Right renal cortex interstitium (tissue), 3 donors: ENCODE measurements at places on chromosomes 3 and 15. TPM values are rescaled to one million over a fixed set of nuclear protein-coding genes. Genes with fewer than 3 reads are reported as not detected.

Gene GREM1
- polyA plus RNA-seq, result 0.12 TPM

GRCh38 chr3:106560451-106560966, 691.7 kb upstream of the CBLB start:
- no peak for DNase-seq

- DNase-seq, result no peak
Observed at GRCh38 chr15:96336596-96337364, 6.3 kb downstream of the NR2F2 start.

GRCh38 chr15:90097475-90097874, 4.8 kb downstream of the IDH2 start:
- DNase-seq, result no peak

- DNase-seq, result no peak
Observed at GRCh38 chr3:154011036-154011435, 110.2 kb upstream of the ARHGEF26 start.

Gene THAP10
- polyA plus RNA-seq, result 9.4 TPM

DNA sequence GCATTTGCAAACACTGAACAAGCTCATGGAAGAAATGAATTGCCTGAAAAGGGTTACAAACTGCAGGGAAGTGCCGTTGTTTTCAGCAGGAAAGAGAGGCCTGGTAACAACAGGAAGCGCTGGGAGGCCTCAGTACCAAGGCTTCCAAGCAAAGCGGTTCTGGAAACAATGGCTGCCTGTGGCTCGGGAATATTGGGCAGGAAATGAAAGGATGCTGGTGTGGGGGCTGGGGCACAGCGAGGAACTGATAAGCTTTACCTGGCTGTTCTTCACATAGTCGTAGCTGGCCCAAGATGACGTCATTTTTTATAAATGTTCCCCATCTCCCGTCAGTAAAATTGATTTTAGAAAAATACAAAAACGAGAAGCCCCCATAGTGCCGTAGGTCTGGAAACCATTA, 55.9 kb downstream of the ARHGAP31 start:
- DNase-seq, result no peak

Gene MUC4
- polyA plus RNA-seq, result 0.97 TPM

DNA sequence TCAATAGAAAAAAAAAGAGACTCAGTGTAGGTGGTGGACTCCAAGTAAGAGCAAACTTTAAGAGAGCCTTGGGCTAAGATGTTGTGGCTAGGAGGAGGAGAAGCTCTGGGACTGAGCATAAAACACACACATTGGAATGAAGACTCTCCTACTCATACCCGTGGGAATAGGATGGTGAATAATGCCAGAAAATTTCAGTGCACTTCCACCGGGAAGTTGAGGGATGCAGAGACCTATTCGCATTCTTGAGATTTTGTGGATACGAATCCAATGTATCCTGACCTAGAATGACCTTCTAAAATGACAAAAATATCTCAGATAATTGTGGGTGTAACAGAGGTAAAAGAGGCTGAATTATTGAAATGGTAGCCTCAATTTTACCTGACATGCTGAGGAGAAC, 388.7 kb upstream of the SGO1 start:
- no peak for DNase-seq

DNA sequence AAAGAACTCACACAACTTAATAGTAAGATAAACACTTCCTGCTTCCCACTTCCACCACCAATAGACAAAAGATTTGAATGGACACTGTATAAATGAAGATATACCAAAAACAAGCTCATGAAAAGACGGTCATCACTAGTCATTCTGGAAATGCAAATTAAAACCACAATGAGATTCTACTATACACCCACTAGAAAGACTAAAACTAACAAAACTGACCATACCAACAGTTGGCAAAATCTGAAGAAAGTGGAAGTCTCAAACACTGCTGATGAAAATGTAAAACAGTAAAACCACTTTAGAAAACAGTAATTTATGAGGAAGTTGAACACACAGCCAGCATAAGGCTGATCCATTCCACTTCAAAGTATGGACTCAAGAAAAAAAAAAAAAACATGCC, 35.6 kb upstream of the CD96 start:
- no peak for DNase-seq

DNA sequence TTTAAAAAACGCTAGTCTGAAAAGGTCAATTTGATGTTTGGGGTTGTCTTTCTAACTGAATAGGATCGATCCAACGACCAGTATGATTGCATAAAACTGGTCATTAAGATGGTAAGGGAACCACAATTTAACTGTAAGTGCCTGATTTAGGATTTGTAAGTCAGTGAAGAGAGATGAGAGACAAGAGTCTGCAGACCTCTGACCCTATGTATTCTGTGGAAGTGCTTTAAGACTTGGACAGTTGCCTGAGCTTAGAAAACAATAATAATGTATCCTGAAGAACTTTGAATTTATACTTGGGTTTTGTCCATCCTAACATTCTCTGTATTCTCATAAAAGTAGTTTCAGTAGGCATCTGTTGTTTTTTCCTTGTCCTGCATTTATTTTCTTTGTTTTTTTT, 221.4 kb upstream of the SUCLG2 start:
- DNase-seq, result no peak

Gene ACVR2B
- polyA plus RNA-seq, result 15.7 TPM

DNA sequence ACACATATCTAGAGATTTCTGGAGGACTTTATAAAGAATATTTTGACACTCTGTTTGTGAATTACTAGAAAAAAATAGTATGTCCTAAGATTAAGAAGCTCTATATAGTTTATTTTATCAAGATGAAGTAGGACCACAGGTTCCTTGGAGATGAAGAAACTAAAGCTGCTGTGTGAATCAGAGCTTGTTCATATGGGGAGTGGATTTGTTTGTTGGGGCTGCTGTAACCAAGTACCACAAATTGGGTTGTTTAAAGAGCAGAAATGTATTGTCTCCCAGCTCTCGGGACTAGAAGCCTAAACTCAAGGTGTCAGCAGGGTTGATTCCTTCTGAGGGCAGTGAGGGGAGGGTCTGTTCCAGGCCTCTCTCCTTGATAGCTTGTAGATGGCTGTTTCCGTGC, 270.6 kb upstream of the UMPS start:
- no peak for DNase-seq

DNA sequence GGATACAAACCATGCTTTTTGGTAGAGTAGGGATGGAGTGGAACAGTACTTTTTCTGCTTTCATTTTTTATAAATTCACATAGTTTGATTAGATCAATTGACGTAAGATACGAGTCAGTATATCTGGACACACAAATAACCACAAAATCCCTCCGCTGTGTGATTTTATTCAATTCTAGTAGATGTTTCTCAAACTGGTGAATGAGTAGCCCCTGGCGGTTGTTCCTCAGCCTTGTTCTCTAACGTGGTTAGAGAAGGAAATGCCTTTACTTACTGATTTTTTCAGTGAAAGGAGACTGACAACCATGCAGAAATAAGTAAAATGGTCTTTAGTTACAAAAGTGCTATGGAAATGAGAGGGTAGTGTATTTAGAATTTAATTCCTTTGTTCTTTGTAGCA, 161.0 kb downstream of the TCF12 start:
- DNase-seq, result no peak

- no peak for DNase-seq
Observed at GRCh38 chr3:149894205-149894604, 76.5 kb downstream of the PFN2 start.

GRCh38 chr3:141392416-141392815, 24.1 kb downstream of the ZBTB38 start:
- no peak for DNase-seq

DNA sequence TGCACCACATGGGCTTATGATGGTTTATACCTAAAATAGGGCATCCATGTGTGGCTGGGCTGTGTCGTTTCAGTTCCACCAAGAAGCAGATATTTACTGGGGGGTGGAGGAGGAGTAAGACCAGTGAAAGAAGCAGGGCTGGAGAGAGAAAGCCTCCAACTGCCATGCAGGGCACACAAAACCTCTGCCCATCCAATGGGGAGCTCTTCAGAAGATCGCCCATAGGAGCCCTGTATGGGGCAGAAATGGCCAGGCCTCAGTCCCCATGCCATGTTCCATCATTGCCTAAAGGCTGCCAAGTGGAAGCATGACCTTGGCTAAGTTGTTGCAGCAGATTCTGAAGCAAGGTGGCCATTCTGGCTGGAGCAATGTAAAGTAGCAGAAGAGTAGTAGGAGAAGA, 277.0 kb downstream of the MEX3B start:
- DNase-seq, result no peak

Gene IL17RB
- 17.3 TPM for polyA plus RNA-seq

Gene WDR93
- 3.0 TPM for polyA plus RNA-seq

Gene GALK2
- polyA plus RNA-seq, result 35.7 TPM

Gene HCLS1
- polyA plus RNA-seq, result 7.4 TPM

GRCh38 chr15:80691575-80691974, 3.5 kb upstream of the ABHD17C start:
- DNase-seq, result no peak

DNA sequence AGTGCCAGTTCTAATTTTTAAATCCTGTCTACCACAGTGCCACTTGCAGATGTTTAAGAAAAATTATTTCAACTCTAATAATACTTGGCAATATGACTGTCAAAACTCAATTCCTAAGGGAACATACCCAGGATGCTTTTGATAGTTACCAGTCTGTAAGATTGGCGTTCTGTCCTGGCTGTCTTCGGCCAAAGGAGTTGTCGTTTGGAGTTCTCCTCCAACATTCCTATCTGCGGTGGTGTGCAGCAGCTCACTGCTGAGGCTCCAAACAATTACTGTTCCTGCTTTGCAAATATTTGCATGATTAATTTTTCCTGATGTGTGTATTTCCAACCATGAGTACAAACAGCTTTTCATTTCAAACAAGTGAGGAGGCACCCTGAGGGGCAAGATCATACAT, 330.8 kb upstream of the DPH6 start:
- no peak for DNase-seq

DNA sequence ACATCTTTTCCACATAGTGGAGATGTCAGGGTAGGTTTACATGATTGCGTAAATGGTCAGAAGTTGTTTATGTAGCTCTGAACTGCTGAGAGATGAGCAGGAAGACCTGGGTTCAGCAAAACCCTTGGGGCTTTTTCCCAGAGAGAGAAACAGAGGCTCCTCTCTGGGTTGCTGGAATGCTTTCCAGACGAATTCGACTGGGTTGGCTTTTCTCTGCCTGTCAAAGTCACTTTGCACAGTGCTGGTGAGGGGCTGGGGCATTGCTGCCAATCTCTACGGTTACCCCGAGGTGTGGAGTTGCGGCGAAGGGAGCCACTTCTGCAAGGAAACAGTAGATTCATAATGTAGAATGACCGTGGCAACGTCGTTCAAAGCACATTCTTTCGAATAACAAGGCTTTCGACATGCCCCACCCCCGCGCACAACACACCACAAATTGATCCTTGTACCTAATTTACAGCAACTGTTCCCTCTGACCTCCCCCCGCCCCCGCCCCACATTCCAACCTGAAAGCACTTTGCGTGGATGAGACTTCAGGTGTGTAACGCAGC, 950 bp upstream of the CNTN4 start:
- DNase-seq, result no peak

Gene NKIRAS1
- 18.6 TPM for polyA plus RNA-seq

GRCh38 chr3:140931016-140931454, 10.6 kb upstream of the SLC25A36 start:
- DNase-seq, result no peak

GRCh38 chr3:46130631-46131310, 77.3 kb downstream of the CCR1 start:
- DNase-seq, result no peak

Gene MESP2
- 0.58 TPM for polyA plus RNA-seq

DNA sequence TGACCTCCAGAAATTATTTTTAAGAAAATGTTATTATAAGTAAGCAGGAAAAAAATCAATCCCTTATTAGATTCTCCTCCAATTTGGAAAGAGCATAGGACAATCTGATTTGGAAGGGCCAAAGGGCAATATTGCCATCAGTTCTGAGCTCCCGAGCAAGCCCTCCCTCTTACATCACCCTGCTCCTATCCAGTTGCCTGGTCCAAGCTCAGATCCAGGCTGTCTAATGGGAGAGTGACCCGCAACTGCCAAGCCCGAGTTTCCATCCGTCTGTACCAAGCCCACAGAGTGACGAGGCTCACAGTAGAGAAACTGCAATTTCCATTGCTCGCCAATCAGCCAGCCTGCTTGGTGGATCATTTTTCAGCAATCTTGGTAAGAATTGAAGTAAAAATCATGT, 187.7 kb downstream of the MEX3B start:
- DNase-seq, result no peak

DNA sequence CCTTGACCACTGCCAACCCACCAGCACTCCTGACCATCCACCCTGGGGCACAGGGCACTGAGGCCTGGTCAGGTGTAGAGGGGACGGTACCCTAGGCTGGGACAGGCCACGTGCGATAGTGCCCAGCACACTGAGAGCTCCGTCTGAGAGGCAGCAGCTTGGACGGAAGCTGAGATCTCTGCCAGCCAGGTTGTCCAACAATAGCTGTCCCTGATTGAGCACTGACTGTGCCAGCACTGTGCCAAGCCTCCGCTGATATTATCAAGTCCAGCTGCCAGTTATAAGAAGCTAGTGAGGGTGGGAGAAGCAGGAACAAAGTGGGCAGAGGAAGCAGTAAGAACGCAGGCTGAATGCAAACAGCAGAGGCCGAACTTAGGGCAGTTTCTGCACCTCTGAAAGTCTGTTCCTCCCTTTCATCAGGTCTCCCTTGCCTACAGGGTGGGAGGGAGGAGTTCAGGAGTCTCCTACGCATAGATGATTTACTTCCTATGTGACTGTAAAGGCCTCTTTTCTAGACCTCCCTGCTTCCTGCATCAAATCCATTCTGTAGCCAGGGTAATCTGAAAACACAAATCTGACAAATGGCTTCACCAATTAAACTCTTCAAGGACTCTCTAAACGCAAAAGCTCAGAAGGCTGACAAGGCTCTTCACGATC, 29.7 kb downstream of the MRPS11 start:
- DNase-seq, result no peak

DNA sequence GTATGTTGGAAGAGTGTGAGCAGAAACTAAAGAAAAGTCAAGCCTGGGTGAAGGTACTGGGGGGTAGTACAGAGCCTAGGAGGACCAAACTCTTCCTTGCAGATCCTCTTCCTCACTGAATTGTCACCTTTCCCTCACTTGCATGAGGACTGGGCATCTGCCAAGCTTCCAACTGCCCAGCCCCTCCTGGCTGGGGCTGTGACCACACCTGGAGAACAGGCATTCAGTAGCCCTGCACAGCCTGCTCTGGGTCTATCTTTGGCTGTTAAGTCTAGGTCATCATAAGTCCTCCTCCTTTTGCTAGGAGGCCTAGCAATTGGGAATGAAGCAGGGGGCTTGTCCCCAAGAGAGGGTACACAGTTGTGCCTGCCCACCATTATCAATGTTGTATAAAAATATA, 55.2 kb downstream of the CAPN7 start:
- DNase-seq, result no peak

- no peak for DNase-seq
Observed at GRCh38 chr3:138038725-138039462, 28.9 kb downstream of the CLDN18 start.

Gene GOLGA8M
- 2.8 TPM for polyA plus RNA-seq
